ENCODE measurements at places on chromosomes 5 and 9.

DNA sequence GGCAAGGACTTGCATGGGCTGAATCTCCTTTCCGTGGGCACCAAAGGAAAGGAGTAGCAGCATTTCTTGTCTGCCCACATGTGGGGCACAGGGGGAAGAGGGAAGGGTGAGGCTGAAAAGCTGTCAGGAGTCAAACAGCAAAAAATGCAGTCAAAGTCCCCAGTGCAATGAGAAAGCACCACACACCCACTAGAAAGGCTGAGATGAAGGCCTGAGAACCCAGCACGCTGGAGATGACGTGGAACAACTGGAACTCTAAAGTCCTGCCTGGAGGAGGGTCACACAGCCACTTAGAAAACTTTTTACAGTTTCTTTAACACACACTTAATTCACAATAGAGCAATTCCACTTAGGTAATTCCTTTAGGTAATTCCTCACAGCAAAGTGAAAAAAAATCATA lies 94.6 kb upstream of the IGFBPL1 start:
- DNase-seq, result no peak

- no peak for DNase-seq
Observed at GRCh38 chr5:31962871-31963307, 211.2 kb downstream of the GOLPH3 start.

DNA sequence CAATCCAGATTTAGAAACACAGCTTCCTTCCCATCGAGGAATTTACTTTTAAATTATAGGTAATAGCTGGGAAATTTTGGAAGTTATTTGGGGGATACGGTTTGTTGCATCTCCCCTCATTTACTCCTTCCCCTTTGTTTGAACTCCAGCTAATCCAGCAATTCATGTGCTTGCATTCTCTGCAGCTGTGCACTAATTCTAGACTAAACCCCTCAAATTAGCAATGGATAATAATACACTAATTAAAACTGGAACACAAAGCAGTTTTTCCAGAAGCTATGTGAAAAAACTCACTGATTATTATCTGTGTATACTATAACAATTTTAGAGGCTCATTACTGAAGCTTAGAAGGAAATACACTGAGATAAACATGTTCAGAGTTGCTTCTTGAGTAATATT lies 751.2 kb upstream of the ZNF608 start:
- no peak for DNase-seq

- DNase-seq, result no peak
Observed at GRCh38 chr5:76787237-76787636, 31.6 kb upstream of the F2RL1 start.

- no peak for DNase-seq
Observed at GRCh38 chr5:87551911-87552310, 139.2 kb upstream of the CCNH start.

- DNase-seq, result no peak
Observed at GRCh38 chr5:125575891-125576505, 829.6 kb upstream of the ZNF608 start.

GRCh38 chr5:112694853-112695709 lies 42.6 kb upstream of the APC start:
- DNase-seq, result no peak

GRCh38 chr9:113668061-113668460 lies 204.5 kb downstream of the RGS3 start:
- no peak for DNase-seq

DNA sequence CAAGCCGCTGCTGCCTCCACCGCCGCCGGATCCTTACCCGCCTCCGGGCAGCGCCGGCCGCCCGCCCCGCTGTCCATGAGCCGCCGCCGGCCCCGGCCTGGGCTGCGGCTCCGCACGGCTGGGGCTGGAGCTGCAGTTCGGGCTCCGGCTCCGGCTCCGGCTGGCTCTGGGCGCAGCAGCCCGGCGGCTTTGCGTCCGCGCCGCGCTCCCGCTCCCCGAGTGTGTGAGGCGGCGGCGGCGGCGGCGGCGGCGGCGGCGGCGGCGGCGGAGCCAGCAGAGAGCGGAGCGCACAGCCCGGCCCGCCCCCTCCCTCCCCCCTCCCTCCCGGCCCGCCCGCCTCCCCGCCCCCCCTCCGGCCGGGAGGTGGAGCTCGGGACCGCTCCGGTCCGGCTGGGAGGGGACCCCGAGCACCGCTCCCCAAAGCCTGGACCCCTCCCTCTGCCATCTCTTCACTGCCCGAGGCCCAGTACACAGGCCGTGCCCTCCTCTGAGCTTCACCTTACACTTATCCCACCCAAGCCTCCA lies at the start of gene PCDH1:
PCDH1 (minus strand) TSS at position 225 of the 525 bp plus-strand sequence; CDS start at position 77, 148 bp downstream.
- peak; percentile 57 for DNase-seq

All from CD4-positive, alpha-beta T cell treated with Interleukin-17A for 4 hours (primary cell).